ENCODE measurements at places on chromosomes 2 and 18. TPM values are rescaled to one million over a fixed set of nuclear protein-coding genes. Genes with fewer than 3 reads are reported as not detected.

The PPP1R7 gene
- total RNA-seq: 70.3 TPM

The DSC2 gene
- total RNA-seq: 34.1 TPM

The TM4SF20 gene
- total RNA-seq: not detected

- no peak for DNase-seq
These were observed 123.1 kb upstream of the CAB39 start for GRCh38 chr2:230589497-230590015.

DNA sequence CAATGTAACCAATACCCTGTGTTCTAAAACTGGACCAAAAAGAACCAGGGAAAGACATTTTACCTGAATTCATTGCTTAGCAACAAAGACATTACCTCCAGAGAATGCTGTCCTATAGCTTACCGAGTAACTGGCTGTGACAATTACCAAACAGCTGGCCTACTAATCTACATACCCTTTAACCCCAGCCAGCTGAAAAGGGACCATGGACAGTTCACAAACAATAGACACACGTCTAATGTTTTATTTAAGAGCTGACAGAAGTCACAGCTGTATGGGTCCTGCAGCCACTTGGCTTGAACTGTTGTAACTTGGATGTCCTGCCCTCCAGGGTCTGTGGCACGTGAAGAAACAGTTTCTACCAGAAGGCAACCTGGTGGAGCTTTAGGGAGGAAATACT lies 130.1 kb upstream of the EFEMP1 start:
- DNase-seq: no peak

All from left ventricle myocardium superior (tissue), 1 donor.